DMS 273 treated with DMSO at 0.1 percent for 48 hours (cell line): ENCODE measurements at places on chromosomes 13 and 19.

DNA sequence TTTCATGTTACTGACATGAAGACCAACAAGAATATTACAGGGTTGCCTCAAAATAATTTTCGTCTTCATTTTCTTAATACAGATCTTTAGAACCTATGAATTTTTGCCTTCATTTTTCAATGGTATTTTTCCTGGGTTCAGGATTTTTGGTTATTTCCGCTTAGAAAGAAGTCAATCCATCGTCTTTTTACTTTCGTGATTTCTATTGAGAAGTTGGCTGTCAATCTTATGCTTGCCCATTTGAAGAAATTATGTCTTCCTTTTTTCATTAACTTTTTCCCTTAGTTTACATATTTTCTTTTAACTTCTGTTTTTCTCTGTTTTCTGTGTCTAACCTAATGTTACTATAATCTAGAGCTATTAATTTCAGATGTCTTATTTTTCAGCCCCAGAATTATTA lies 868.9 kb upstream of the SLC10A2 start:
- no peak for DNase-seq

GRCh38 chr13:86788616-86789015 lies 882.6 kb upstream of the SLITRK5 start:
- DNase-seq = no peak

GRCh38 chr19:41958367-41959055 lies 610 bp downstream of the RABAC1 start:
- peak; percentile 8 for DNase-seq

- no peak for DNase-seq
Measured at GRCh38 chr19:1691589-1692290, 39.3 kb upstream of the TCF3 start.

DNA sequence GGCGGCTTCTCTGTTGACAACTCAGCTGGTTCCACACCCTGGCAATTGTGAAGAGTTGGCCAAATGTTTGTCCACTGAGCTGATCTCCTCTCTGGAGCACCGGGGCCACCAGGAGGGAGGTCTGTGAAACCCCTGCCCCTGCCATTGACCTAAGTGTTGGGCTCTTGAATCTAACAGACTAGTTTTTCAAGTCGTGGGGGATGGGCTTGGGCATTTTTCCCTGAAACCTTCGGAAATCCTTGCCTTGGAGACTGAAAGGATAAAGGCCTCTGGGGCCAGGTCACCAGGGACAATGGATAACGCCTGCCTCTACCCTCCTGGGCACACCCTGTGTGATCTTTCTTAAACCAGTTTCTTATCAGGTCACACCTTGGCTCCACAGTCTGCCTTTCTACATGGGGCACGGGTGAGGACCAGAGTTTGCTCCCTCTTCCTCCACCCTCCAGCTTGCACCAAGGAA lies 881 bp downstream of the GEMIN7 start:
- no peak for DNase-seq

GRCh38 chr19:2611483-2612464 lies 90.7 kb downstream of the GNG7 start:
- DNase-seq = no peak

- no peak for DNase-seq
Measured at GRCh38 chr19:44785993-44786392, 8.3 kb downstream of the CBLC start.

GRCh38 chr13:107977071-107977574 lies 238.2 kb downstream of the LIG4 start:
- no peak for DNase-seq

DNA sequence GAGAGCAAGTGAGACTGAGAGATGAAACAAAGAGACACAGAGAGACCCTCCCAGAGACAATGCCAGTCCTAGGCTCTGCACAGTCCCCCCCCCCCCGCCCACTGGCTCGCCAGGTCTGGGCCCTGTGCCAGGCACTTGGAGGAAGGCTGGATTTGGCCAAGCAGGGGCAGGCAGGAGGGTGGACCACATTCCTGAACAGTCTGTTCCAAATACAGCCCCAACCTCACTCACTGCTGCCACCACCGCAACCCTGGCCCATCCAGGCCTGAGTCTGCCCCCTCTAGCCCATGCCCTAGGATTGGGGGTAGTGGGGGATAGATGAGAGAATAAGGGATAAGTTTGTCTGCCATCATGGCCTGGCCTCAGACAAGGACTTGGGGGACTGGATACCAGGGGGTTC lies 19.0 kb downstream of the CYP2F1 start:
- DNase-seq = no peak

DNA sequence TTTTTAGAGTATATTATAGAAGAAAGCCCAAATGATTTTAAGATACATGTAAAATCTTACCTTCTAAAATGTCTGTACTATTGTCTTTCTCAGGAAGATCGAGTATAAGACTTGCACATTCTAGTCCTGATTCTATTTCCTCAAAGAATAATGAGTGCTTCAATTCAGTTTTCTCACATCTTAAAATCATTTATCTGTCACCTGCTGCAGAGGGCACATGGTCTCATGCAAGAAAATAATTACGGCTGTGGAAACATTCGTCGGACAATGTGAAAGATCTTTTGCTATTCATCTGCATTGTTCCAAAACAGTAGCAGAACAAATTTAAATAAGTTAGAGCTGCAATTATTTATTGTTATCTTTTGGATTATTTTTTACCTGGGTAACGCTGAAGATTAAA lies 1403.5 kb downstream of the PCDH9 start:
- DNase-seq = no peak

GRCh38 chr13:75357576-75358289 lies 124.2 kb downstream of the TBC1D4 start:
- peak; percentile 56 for DNase-seq

GRCh38 chr19:17244618-17245534 lies 843 bp downstream of the NR2F6 start:
- no peak for DNase-seq

- peak; percentile 15 for DNase-seq
Measured at GRCh38 chr19:41144403-41144802, 30.2 kb downstream of the CYP2F1 start.

GRCh38 chr13:34657716-34658115 lies 284.4 kb upstream of the NBEA start:
- DNase-seq = no peak

DNA sequence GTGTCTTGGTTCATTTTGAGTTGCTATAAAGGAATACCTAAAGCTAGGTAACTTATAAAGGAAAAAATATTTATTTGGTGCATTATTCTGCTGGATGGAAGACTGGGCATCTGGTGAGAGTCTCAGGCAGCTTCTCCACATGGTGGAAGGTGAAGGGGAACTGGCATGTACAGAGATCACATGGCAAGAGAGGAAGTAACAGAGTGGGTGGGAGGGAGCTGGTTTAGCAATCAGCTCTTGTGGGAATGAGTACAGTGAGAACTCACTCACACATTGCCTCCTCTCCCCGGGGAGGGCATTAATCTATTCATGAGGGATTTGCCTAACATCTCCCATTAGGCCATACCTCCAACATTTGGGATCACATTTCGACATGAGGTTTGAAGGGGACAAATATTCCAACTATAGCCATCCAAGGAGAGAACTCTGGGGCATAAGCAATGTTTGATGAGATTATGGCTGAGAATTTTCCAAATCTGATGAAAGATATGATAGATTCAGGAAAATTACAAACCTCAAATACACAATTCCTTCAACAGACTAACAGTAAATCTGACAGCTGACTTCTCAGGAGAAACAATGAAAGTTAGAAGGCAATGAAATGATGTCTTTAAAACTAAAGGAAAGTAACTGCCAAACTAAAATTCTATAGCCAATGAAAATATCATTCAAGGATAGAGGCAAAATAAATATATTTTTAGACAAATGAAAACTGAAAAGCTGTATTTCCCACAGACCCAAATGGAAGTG lies 52.5 kb downstream of the MTUS2 start:
- no peak for DNase-seq

DNA sequence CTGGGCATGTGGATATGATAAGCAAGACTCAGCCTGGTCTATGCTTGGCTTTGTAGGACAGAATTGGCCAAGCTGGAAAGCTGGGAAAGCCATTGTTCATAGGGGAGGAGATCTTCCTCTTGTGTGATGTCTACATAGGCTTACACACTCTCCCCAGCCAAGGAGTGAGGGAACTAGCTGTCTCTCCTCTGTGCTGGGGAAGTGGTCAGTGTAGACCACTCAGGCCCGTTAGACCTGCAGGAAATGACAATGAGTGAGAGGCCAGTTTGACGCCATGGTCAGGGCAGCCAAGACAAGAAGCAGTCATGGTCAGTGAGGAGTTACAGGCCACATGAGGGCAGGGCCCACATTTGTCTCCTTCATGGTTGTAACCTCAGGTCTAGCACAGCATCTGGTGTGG lies 159.1 kb upstream of the KL start:
- DNase-seq = no peak

DNA sequence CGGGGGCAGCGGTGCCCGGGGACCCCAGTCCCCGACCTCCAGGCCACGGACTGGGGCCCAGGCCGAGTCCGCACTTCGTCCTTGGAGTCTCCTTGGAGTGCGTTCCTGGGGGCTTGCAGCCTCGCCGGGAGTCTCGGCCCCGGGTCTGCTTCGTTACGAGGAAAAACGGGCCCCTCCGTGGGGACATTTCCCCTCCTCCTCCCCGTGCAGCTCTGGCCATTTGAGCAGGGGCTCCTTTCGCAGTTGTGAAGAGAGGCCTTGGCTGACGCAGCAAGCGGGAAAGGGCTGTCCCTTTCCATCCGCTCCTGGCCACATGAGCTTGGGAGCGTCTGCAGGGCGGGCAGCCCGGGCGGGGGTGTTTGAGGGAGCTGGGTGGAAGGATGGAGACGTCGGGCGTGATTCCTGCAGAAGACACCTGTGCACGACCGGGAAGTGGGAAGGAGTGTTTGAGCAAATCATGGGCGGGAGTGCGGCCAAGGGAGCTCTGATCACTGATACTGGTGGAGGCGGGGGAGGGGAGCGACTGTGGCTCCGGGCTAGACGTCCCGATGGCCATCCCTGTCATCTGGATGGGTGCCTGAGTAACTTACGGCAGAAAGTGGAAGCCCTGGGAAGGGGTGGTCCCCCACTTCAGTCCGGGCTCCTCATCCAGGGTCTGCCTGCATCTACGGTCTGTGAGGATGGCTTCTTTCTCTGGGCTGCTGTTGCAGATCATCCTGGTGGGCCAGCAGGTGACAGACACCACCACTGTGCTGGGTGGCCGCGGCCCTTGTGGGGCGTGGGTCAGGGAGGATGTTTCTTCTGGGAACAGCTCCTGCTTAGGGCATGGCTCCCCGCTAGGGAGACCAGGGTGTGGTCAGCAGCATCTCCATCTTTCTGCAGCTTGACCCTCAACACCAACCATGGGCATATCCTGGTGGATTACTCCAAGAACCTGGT lies 736 bp downstream of the GPI start:
- DNase-seq = no peak

- no peak for DNase-seq
Measured at GRCh38 chr19:47652285-47652684, 43.4 kb downstream of the BICRA start.

DNA sequence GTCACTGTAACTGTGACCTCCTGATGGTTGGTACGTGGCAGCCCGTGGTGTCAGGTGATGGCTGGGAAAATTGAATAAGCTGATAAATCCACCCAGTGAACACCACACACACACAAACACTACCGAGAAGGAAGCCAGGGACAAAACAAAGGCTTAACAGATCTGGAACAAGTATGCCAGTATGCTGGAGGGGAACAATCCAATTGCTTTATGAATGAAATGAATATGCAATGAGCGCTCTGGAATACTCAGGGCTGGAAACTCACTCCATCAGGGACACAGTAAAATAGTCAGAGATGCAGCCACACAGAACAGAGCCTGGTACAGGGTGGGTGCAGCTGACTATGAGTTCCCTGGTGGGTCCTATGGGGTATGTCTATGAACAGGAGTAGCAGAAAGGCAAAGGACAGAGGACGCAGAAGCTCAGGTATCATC lies 16.7 kb downstream of the TMTC4 start:
- DNase-seq = no peak

GRCh38 chr13:93963266-93964145 lies 516.0 kb downstream of the DCT start:
- no peak for DNase-seq

GRCh38 chr13:78993792-78994191 lies 334.8 kb upstream of the OBI1 start:
- no peak for DNase-seq

DNA sequence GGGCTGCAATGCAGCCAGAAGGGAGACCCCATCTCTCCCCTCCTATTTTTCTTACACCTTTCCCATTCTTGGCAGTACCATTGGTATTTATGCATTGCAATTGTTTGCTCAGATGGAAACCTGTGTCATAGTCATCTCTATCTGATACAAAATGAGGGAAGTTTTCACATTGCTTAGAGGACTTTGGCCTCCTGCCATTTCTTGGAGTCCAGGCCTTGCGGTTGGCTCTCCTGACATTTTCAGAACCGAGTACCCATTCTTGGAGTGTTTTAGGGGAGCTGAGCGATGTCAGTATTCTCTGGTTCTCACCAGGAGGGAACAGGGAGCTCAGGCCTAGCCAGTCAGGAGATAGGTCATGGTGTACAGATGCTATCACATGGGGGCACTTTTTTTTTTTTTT lies 1.5 kb downstream of the SIN3B start:
- DNase-seq = no peak

- no peak for DNase-seq
Measured at GRCh38 chr13:98999639-98999952, 21.7 kb upstream of the DOCK9 start.

- DNase-seq = no peak
Measured at GRCh38 chr13:106260352-106260751, 275.1 kb downstream of the EFNB2 start.

DNA sequence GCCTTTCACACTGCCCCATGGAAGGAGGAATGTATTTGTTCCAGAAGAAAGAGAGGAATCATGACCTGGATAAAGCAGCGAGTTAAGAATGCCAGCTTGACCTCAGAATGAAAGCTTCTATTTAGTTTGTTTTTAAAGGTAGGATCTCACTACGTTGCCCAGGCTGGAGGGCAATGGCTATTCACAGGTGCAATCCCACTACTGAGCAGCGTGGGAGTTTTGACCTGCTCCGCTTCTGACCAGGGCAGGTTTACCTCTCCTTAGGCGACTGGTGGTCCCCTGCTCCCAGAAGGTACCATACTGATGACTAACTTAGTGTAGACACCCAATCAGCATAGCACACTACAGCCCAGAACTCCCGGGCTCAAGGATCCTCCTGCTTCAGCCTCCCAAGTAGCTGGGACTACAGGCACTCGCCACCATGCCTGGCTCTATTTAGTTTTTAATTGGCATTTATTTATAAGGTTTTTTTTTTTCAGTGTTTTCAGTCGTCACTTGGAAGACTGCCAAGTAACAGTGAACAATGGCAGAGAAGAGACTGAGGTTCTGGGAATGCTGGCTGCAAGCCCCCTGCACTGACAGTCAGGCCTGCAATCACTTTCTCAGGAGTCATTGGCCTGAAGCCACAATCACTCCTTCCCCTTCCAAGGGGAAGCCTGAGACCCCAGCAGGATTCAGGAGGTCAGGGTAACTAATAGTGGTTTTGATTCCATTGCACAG lies 73.1 kb downstream of the EPS15L1 start:
- no peak for DNase-seq
